ENCODE measurements at places on chromosomes 12 and 14.

- no peak for DNase-seq
Observed at GRCh38 chr12:40338071-40338470, 113.3 kb downstream of the LRRK2 start.

GRCh38 chr12:65699251-65699650 is 125.0 kb upstream of the HMGA2 start:
- DNase-seq, result no peak

DNA sequence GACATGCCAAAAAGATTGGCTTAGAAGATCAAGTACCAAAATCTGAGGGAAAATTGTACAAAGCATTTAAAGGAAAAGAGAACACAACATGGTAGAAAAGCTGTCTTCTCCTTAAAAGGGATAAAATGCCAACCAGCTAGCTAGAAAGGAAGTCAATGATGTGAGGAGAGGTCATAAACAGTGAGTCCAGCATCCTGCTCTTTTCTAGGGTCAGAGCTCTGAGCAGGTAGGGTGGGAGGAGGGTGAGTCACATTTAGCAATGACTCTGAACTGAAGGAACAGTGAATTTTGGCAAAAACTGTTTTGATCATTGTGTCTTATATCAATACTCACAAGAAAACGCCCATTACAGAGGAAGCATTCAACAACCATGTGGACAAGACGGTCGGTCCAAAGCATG is 322.3 kb downstream of the DAD1 start:
- no peak for DNase-seq

DNA sequence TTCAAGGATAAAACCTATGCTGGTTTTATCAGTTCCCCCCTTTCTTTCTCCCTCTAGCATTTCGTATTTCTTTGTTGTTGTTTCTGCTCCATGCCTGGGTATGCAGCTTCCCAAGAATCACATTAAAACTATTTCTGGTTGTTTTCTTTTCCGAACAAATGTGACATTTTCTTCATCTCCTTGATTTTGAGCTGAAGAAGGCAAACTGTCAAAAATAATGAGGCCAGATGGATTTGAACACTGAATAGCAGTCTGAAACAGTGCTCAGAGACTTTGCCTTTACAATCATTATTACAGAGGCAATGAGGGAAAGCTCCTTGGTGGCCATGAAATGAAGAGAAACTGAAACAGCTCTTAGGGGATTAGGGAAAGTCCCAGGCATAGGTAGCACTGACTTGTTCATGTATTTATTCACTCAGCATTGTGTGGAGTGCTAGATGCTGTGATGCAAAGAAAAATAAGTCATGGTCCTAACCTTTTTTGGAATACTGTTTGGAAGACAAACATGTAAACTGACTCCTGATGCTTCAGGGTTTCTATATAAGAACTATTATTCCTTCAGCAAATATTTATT is 319.5 kb downstream of the FUT8 start:
- no peak for DNase-seq

GRCh38 chr14:55440385-55440784 is at the start of gene TBPL2:
Gene TBPL2 (minus strand): TSS chr14:55440616. CDS start chr14:55440449, 167 bp downstream.
- no peak for DNase-seq

GRCh38 chr12:52139579-52140062 is 52.2 kb downstream of the KRT80 start:
- DNase-seq, result no peak

GRCh38 chr12:22474970-22475720 is 69.2 kb downstream of the C2CD5 start:
- no peak for DNase-seq

GRCh38 chr12:111322336-111323250 is 46.3 kb downstream of the PHETA1 start:
- peak; percentile 1 for DNase-seq

DNA sequence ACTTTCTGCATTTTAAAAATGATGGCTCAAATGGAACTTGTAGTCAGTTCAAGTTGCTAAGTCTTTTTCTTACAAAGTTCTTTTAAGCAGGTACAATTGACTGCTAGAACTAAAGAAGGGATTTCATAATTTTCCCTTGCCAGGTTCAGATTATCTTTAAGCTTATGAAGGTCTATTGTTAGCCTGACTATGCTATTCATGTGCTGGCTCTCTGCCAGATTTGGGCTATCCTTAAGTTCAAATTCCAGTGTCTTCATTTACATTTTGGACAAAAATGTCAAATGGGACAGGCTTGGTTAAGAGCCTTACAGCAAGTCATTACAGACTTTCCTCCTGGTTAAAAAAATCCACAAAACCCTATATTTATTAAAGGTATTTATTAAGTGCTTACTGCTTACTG is 42.3 kb downstream of the INSM2 start:
- no peak for DNase-seq

- no peak for DNase-seq
Observed at GRCh38 chr12:110853836-110854235, 7.0 kb downstream of the CCDC63 start.

DNA sequence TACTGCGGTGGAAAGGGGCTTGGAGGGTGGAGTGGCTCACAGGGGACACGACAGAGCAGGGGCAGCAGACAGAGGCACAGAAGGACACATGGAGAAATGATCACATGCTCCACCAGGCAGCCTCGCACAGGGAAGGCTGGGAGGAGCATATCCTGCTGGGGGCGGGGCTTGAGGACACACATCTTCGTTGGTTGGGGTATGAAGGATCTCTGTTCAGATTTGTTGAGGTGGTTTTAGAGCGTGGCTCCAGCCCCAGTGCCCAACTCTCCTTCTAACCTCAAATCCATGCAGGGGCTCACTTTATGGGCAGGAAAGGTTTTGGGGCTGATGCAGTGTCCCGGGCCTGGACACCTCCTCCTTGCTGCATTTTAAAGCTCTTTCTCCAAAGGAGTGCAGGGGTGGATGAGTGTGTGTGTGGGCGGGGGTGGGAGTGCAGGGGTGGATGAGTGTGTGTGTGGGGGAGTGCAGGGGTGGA is 733 bp upstream of the P3H3 start:
- peak; percentile 33 for DNase-seq

DNA sequence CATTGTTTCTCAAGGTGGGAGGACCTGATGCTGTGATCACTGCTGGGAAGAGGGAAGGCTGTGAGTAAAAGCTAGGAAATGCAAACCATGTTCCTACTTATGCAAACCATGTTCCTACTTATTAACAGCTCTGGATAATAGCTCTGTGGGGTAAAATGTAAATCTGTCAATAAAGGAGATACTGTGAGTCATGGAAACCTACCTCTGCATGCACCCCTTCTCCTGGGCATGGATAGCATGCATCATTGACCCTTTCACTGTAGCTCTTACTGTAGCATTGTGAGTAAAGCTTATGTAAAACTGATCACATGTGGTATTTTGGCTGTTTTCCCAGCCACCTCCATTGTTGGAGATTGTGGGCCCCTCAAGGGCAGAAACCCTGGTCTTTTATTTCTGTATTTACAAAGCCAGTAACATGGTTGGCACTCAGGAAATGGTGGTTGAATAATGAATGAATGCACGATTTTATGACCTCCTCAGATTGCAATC is 253.7 kb downstream of the GRIN2B start:
- DNase-seq, result no peak

GRCh38 chr14:77151245-77151644 is 9.7 kb upstream of the ZDHHC22 start:
- DNase-seq, result no peak

DNA sequence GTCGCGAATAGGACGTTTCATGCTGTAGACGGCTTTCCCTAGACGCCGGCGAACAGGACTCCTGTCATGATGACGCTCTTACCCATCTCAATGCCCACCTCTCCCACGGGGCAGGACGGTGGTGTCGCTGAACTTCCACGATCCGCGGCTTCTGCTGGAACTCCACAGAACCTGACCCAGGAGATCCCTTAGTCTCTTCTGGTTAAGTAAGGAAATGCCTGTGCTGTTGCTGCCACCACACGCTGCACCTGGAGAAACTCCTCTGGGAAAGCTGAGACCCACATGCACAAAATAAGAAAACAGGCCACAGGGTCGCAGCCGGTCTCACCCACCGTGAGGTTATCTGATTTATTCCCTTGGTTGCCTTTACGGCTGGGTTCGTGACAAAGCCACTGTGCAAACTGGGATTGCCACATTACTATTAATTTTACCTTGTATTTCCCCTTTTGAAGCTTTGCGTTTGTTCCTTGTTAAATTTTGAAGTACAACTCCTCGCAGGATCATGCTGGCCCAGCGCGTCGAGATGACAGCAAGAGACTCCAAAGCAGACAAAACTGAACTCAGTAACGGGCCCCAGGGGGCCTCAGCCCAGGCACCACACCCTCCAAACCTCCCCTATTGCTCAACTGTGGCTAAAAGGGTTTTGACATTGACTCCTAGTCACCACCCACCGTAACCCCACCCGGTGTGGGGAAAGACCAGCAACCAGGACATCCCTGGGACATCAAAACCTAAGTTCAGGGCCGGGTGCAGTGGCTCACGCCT is 9.2 kb upstream of the MMP17 start:
- DNase-seq, result no peak

DNA sequence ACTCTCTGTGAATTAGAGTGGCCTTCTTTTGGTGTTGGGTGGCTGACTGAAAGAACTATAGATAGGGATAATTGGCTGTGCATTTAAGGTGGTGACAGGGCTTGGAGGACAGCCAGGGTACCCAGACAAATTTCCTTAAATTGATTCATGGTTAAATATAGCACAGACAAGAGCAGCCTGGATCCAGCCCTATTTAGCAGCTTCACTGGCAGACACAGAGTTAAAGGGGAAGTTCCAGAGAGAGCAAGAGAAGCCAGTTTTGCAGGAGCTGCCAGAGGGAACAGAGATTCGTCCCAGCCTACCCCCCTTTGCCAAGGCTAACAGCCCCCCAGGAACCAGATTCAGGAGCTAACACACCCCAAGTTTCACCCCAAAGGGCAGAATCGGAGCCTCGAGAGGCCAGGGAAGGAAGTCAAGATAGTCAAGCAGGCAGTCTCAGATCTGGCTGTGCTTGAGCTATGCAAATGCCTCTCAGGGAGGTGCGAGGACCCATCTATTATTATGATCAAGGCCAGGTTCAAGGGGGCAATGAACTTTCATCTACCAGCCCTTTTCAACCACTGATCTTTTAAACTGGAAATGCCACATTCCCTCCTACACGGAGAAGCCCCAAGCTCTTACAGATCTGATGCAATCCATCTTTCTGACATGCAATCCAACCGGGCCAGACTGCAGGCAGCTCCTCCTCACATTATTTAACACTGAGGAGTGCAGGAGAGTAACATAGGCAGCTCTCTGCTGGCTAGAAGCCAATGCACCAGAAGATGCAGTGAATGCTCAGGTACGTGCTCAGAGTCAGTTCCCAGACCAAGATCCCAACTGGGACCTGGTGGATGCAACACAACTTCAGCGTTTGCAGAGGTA is 58.2 kb downstream of the DHRS2 start:
- no peak for DNase-seq

- DNase-seq, result peak; percentile 58
Observed at GRCh38 chr14:75147423-75148071, 20.7 kb upstream of the NEK9 start.

- no peak for DNase-seq
Observed at GRCh38 chr12:61523276-61523992, 736.8 kb upstream of the USP15 start.

GRCh38 chr12:50633955-50634354 is 129.2 kb downstream of the DIP2B start:
- no peak for DNase-seq

GRCh38 chr12:52524241-52524897 is 4.2 kb upstream of the KRT5 start:
- no peak for DNase-seq

DNA sequence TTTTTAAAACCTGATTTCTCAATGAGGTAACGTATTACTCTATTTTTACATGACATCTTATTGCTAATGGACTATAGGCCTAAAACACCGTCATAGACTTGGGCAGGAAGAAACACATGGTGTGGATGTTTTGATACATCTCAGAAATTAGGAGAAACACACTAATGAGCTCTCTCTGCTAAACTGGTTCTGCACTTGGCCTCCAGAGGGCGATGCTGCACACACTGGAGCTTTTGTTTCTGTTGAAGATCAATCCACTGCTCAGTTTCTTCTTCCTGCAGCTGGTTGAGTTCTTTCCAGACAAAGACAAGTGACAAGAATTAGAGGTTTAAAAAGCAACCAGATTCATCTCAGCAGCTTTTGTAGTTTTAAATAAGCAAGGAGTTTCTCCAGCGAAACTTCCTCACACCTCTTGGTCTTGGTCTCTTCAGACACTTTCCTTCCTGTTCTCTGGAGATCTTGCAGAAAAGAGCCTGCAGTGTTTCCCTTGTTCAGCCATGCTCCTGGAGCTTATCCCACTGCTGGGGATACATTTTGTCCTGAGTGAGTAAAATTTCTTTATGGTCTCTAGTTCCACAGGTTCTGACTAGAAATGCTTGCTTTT is 178.5 kb upstream of the OR4E1 start:
- peak; percentile 11 for DNase-seq

GRCh38 chr12:24608637-24609285 is 340.1 kb downstream of the BCAT1 start:
- no peak for DNase-seq

- DNase-seq, result no peak
Observed at GRCh38 chr12:122614839-122615238, 87.8 kb downstream of the KNTC1 start.

DNA sequence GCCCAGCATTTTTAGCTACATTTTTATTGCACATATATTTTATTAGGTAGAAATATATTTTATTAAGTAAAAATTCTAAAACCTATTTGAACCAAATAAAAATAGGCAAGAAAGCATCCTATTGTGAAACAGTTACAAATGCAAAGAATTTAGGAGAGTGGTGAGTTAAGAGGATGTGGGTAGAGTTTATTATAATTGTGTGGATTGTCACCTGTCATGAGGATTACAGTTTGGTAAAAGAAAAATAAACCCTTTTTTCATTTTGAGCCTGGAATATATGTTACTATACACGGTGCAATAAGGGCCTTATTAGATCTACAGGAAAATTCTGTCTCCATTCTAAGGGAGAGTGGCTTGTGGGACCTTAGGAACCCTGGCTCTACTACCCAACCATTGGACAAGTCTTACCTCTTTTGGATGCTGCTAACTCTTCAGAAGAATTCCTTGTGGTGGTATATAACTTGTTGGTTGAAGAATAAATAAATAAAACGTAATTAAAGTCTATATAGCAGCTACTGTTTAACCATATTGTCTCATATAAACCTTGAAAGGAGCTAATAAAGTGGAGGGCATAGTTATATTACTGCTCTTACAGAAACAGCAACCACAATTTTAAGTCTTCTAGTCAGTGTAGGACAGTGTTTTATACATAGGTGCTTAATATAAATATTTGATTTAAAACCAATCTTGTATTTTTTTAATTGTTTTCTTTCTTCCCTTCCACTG is 67.8 kb downstream of the FGD4 start:
- DNase-seq, result no peak
